Thoracic aorta (tissue), 2 donors: ENCODE measurements at places on chromosomes 2 and 18.

DNA sequence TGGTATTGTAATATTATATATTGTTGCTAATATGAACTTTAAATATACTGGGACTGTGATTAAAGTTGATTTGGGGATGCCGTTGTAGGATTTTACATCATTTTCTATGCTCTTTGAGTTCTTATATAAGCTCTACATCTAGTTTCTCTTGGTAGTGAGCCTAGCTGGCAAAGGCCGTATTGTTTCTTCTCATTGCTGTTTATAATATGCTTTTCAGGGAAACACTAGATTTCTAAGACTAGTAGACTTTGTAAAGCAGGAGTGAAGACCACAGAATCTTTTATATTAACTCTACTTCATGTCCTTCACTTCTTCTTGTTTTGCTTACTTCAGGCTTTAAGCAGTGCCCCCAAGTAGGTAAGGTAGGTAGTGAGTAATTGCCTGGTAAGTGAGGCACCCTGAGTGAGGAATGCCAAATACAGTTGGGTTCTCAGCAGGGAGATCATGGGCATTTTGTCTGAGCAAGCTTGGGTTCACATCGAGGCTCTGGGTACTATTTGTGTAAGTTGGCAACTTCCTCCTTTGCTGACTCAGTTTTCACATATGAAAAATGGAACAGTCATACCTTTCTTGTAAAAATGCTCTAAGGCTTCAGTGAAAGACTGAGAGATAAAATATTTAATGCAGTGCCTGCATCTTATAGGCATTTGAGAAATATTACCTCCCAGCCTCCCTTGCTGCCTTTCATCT is 96.4 kb downstream of the RNF144A start:
- no peak for DNase-seq

- DNase-seq, result no peak
Observed at GRCh38 chr2:112821142-112821541, 15.4 kb downstream of the IL1B start.

GRCh38 chr2:172777431-172777830 is 41.8 kb downstream of the RAPGEF4 start:
- no peak for DNase-seq

DNA sequence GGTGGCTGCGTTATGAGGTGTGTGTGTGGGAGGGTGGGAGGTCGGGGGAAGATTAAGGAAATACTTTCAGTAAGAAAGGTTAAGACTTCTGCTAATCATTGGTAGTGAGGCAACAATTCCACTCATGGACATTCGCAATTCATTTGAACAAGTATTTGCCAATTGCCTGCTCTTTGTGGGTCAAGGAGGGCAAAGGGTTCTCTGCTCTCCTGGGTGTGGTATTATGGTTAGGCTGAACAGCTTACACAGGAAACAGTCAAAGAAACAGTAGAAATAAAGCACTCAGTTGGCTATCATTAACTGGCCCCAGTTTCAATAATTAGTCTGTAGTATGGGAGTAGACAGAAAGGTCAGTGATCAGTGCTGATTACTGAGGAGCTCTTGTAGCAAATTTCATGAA is 357.0 kb upstream of the FANCL start:
- DNase-seq, result no peak

- no peak for DNase-seq
Observed at GRCh38 chr2:157574165-157574564, 54.5 kb downstream of the ACVR1C start.

DNA sequence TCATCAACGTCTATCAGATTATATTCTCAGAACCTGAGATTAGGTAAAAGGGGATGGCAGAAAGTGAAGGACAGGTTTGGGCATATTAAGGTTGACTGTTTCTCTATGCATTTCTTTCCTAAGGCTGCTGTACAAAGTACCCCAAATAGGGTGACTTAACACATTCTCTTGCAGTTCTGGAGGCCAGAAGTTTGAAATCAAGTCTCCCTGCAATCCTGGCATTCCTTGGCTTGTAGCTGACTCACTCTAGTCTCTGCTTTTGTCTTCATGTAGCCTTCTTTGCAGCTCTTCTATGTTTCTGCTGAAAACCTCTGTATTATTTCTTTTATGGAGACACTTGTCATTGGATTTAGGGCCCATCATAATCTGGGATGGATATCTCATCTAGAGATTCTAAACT is 364.3 kb downstream of the PLCL1 start:
- no peak for DNase-seq

- DNase-seq, result no peak
Observed at GRCh38 chr2:209091056-209091455, 332.8 kb upstream of the MAP2 start.

DNA sequence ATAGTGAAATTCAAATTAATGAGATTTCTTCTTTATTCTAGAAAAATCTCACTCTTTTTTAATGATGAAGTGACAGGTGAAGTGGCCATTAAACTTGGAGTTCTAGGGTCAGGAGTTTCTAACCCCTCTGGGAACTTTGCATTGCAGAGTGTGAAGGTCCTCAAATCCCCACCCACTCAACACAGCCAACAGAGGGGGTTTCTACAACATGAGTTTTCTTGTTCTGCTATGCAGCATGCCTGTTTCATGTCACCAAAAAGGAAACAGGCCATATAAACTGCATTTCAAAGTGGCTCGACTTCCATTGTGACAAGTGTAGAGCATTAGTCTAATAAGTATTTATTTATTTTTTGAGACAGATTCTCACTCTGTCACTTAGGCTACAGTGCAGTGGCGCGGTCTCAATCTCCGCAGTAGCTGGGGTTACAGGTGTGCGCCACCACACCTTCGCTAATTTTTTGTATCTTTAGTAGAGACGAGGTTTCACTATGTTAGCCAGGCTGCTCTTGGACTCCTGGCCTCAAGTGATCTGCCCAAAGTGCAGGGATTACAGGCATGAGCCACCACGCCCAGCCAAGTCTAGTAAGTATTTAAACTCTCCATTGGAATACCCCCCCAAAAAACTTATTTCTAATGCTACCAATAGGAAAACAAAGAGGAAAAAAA is 146.1 kb upstream of the ZFP36L2 start:
- DNase-seq, result no peak

DNA sequence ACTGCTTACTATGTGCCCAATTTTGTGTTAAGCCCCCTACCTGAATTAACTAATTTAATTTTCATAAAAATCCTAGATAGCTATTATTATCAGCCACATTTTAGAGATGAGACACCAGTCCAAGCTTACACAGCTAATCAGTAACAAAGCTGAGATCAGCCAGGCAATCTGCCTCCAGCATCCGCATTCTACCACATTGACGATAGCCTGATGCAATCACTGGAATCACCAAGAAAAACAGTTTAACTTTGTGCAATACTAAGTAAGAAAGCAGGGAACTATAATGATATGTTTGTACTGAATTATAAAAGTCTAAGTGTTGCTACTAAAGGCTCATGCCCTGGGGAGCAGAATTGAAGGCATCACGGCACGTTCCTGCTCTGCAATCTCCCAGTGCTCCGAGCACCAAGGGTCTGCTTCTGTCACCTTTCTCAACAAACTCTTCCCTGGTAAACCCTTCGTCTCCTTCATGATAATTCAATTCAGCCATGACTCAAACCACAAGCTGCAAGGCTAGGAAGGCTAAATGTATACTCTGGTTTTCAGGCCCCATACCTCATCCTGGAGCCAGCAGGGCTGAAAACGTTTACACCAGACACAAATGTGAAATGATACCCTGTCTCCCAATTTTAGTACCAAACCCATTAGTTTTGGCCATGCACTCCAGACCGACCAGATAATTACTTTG is 19.4 kb downstream of the KANSL3 start:
- DNase-seq, result no peak

- DNase-seq, result no peak
Observed at GRCh38 chr18:39523281-39523680, 1957.7 kb upstream of the CELF4 start.

GRCh38 chr2:46831051-46831868 is 84.3 kb downstream of the MCFD2 start:
- DNase-seq, result no peak

- DNase-seq, result no peak
Observed at GRCh38 chr2:201579536-201579935, 63.8 kb downstream of the TMEM237 start.

- DNase-seq, result no peak
Observed at GRCh38 chr2:28490558-28490957, 5.3 kb upstream of the PLB1 start.

DNA sequence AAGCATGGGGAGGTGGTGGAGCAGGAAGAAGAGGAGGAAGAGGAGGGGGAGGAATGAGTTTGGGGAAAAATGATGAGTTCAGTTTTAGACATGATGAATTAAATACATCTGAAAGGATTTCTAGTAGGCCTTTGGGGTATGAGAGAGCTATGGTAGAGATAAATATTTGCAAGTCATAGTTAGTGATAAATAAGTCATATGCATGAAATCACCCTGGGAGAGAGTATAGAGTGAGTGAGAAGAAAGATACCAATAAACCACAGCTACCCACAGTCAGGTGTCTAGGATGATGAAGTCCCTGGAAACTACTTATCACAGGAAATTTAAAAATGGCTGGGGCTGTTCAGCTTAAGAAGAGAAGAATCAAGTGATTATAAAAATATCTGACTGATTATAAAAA is 240.5 kb downstream of the RDH14 start:
- DNase-seq, result no peak

DNA sequence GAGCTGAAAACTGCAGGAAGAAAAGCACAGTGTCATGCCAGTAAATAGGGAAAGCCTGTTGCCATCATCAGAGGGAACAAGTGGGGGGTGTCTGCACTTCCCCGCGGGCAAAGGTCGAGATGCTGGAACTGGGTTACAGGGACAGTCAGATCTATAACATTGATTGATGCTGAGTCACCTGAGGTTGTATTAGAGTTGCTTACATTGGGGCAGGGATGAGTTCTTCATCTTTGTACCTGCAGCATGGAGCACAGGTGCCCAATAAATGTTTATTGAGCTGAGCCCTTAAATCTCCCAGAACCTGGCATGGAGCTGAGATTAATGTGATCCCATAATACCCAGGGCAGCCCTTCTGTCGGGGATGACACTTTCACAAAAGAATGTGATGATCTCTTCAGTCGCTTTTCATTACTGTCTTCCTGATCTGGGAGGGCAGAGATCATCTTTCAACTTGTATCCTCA is 5.9 kb upstream of the RNF152 start:
- no peak for DNase-seq
